Activated CD8-positive, alpha-beta memory T cell treated with anti-CD3 and anti-CD28 coated beads for 24 hours (primary cell): ENCODE measurements at places on chromosomes 2 and 18.
A peak's percentile ranks its signal among the peaks of the same experiment; 100 is the strongest.

- DNase-seq: no peak
These were observed 202.8 kb downstream of the WDR7 start for GRCh38 chr18:56853961-56854360.

GRCh38 chr2:223467196-223467595, 135.0 kb downstream of the SCG2 start:
- DNase-seq: no peak

- DNase-seq: no peak
These were observed 107.3 kb downstream of the CABYR start for GRCh38 chr18:24246143-24246542.

GRCh38 chr2:197219636-197220035, 90.9 kb downstream of the ANKRD44 start:
- no peak for DNase-seq

DNA sequence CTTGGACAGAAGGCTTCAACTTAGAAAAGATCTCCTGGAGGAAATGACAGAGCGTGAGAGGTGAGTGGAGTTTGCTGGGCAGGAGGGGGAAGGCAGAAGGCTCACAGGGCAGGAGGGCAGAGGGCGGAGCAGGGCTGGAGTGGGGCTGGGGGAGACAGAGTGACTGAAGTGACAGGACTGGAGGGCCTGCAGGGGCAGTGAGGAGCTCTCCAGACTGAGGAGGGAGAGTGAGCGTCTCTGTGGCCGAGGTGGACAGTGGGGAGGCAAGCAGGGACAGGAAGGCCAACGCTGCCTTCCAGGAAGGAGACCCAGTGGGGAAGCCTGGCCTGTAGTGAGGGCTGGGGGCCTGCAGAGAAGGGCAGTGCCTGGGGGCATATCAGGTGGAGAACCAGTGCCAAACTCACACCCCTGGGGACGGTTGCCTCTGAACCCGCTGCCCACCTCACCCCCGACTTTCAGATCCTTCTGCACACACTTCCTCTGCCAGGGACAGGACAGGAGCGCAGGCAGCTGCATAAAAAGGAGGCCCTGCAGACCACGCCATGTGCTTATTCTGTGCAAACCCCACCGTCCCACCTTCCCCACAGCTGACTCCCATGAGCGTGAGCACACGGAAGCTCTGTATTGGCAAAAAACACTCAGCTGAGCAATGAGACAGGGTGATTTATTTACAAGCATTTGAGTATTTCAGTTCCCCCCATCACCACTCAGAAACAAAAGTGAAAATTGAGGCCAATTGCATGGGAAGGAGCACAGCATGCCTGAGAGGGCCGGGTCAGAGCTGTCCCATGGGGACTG, 244.3 kb downstream of the FAM210A start:
- no peak for DNase-seq

- no peak for DNase-seq
These were observed 426.2 kb upstream of the MEX3C start for GRCh38 chr18:51623653-51624052.

GRCh38 chr2:126881591-126881990, 17.1 kb upstream of the TEX51 start:
- DNase-seq: peak; percentile 13

DNA sequence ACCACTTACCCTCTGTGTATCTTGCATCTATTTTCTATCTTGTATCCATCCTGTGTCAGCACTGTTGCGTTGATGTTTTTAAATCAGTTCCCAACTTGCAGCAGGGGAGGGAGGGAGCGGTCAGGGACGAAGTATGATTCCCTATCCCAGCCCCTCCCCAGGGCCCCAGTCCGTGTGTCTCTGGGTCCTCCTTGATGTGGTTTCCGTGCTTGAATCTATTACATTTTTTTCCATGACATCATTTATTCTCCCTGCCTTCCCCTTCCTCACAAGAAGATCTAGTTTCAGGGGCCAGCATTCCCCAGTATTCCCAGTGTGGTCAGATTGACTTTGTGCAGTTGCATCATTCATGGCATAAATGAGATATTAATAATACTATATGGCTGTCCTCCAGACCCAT, 479.3 kb downstream of the PTPRM start:
- DNase-seq: no peak

GRCh38 chr2:69989009-69989408, 27.6 kb upstream of the ASPRV1 start:
- no peak for DNase-seq

GRCh38 chr2:1140389-1141003, 189.8 kb downstream of the SNTG2 start:
- DNase-seq: peak; percentile 83

DNA sequence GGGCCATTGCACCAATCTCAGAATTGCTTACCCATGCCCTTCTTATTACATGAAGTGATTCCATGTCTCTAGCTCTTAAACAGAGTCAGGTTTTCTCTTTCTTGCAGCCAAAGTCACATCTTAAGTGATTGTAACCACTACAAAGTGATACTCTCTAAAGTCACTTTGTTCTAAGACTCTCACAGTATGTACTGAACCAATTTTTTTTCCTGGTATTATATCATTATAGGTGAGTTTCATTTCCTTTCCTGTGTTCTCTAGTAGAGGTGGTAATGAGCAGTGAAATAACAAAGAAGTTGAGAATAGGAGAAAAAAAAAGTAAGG, 66.3 kb upstream of the DARS1 start:
- DNase-seq: no peak

DNA sequence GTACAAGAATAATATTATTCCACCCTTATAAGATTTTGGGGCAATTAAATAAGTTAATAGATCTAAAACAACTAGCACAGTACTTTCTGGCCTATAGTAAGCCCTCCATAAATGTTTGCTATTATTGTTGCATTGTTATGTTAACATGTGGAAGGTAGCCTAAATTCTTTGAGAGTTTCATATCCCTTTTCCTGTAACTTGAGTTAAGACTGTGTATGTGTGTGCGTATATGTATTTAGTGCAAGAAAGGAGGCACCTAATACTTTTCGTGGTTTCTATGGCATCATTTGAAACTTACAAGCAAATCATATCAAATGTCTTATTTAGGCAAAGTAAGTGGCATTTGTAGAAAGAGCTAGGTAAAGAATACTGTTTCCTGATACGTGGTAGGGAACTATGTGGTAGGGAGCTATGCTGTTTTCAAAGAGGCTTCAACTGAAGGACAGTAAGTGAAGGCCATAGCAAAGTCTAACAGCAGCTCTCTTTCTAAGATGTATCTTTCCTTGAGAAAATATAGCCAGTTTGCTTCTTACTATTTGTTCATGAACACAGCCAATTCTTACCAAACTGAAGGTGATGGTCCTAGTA, 36.8 kb upstream of the C2orf74 start:
- DNase-seq: no peak

- peak; percentile 74 for DNase-seq
These were observed 157.1 kb downstream of the BCL2 start for GRCh38 chr18:63162271-63163014.

DNA sequence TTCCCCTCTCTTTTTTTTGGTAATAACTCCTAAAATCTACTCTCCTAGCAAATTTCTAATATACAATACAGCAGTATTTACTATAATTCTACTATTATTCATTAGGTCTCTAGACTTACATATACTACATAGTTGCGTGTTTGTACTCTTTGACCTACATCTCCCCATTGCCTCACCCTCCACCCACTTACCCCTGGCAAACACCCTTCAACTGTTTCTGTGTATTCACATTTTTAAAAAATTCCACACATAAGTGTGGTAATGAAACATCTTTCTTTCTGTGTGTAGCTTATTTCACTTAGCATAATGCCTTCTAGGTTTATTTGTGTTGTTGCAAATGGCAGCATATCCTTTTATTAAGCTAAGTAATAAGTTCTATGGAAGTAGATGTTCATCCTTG, 336.0 kb downstream of the CCDC85A start:
- DNase-seq: no peak

DNA sequence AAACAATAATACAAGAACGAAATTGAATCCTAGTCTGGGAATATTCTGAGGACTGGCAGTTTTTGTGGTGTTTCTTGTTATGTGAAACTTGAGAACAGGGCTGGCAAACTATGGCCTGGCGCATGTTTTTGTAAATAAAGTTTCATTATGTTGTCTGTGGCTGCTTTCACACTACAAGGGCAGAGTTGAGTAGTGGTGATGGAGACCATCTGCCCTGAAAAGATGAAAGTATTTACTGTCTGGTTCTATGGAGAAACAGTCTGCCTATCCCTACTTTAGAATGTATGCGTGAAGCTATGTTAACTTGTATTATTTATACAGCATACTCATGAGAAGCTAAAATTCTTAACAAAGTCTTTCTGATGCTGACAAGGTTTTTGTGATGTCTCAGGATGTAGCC, 351.9 kb downstream of the LRRTM1 start:
- no peak for DNase-seq

- no peak for DNase-seq
These were observed 185.0 kb downstream of the DOK6 start for GRCh38 chr18:69585696-69586095.

GRCh38 chr2:204871231-204871953, 326.1 kb downstream of the PARD3B start:
- DNase-seq: no peak

DNA sequence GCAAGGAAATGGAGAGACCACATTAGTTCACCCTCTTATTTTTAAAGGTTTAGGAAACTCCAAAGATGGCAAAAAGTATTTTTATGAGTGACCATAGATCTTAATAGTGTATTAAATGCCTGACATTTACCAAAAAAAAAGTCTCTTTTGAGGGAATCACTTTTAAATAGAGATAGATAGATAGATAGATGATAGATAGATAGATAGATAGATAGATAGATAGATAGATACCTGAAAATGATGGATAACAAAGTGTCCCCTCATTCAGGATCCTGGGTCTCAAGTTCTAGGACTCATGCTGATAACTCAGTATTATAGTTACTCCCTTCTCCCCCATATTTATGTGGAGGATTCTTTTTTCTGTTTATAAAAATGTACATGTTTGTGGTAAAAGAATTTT, 52.8 kb downstream of the FARP2 start:
- no peak for DNase-seq

- no peak for DNase-seq
These were observed 11.6 kb upstream of the TAF1B start for GRCh38 chr2:9831670-9832069.

DNA sequence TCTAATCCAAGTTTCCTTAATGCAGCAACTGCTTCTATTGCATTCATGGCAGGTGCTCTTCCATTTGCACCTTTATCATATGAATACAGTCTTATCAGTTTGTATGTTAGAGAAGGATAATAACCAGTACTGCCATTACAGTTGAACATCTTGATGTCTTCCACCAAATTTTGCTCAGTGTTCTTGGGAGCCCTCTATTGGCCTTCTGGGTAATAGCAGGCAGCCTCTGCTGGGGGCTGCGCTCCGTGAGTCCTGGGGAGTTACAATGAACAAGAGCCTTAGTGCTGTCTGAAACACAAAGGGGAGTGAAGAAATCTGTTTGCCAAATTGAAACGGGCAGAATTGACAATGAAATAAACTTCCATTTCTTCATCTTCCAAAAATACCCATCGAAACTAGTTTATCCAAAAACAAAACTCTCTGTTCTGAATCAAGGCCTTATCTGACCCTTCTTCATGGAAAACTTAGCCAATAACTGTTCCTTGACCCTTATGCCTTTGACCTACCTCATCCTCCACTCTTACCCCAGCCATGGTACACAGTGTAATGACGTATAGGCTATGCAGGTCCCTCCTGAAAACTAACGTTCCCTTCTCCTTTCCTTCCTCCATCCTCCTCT, 79.9 kb downstream of the ALK start:
- peak; percentile 59 for DNase-seq

DNA sequence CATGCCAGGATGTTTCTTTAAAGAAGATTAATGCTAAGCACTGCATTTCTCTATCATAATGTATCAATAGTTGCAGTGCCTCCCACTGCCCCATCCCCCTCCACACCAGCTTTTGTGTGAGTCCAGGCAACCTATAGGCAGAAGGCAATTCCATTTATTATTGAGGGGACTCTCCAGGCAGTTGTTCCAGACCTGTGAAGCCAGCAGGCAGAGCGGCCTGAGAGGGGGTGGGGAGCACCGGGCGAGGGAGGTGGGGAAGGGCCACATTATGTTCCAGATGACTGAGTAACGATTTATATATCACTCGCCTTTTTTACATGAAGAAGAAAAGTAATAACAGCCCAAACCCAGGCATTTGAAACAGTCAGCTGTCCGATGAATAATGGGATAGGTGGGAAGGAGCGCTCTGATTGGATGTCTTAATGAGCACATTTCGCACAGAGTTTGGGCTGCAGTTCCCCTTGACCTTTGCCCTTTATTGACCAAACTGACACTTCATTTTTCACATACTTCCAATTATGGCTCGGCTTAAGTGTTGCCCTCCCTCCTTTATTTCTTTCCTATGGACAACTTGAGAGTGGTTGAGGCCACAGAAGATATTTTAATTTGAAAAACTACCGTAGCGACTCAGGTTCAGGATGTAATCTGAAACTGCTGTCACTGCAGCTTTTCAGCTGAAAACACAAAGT, 34.4 kb downstream of the MEIS1 start:
- no peak for DNase-seq

- no peak for DNase-seq
These were observed 32.2 kb downstream of the FAM178B start for GRCh38 chr2:96954011-96954846.

DNA sequence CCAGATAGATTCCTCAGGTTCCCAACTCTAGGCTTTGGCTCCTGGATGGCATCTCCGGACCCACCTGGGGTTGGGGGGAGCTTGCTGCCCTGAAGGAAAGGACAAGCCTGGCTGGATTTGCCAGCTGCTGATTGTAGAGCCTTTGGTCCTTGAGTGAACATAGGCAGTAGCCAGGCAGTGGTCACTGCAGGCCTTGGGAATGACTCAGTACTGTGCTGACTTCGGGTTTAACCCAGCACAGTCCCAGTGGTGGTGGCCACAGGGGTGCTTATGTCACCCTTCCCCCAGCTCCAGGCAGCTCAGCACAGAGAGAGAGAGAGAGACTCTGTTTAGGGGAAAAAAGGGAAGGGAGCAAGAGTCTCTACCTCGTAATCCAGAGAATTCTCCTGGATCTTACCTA, 27.7 kb upstream of the ACTR2 start:
- DNase-seq: no peak

GRCh38 chr2:70095720-70096670, 8.7 kb downstream of the PCBP1 start:
- DNase-seq: no peak

DNA sequence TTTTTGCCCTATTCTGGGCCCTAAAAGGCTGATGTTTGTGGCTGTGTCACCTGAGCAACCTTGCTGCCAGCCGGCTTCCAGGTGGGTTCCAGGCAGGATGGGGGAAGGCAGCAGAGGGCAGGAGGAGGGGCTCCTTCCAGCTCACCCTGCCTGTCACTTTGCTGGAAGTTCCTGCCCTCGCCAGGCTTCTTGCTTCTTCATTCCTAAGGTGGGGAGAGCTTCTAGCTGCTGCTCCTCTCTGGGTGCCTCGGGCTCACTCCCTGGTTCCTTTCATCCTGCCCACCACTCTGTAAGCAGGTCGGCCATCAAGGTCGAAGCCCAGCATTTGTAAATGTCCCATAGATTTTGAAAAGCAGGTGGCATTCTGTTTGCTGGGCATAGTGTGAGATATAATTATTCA, 249.4 kb upstream of the HS6ST1 start:
- no peak for DNase-seq

DNA sequence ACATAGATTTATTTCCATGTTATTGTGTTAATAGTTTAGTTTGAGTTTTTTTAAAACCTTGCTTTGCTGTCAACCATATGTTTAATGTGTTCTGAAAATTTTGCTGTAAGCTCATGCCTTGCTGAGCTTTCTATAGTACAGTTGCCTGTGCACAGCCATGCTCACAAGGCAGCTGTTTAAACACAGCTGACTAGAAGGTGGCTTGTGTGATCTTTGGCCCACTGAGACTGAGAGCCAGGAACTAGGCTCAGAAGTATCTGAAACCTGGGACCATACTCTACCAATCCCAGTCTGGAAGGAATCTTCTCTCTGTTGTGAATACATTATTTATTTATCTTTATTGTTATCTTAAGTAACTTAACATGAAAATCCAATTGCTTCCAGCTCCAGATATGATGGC, 350.5 kb downstream of the KIAA1328 start:
- no peak for DNase-seq
